Heart right ventricle (tissue), 16 donors: ENCODE measurements at places on chromosomes 3 and 15. TPM values are rescaled to one million over a fixed set of nuclear protein-coding genes. Genes with fewer than 3 reads are reported as not detected.

Gene ASB14
- 0.01 TPM for polyA plus RNA-seq

Gene TTLL13
- 0.09 TPM for polyA plus RNA-seq

Gene ARHGAP31
- 11.9 TPM for polyA plus RNA-seq

Gene RBMS3
- polyA plus RNA-seq = 8.1 TPM

Gene CEMIP
- polyA plus RNA-seq = 0.07 TPM

Gene SLC28A2
- polyA plus RNA-seq = not detected

Gene IRAK2
- polyA plus RNA-seq = 0.73 TPM

Gene PIGX
- polyA plus RNA-seq = 9.8 TPM

Gene TMEM41A
- 9.4 TPM for polyA plus RNA-seq

Gene LMLN
- 3.1 TPM for polyA plus RNA-seq

Gene FAM107A
- polyA plus RNA-seq = 47.7 TPM

Gene CHRM5
- polyA plus RNA-seq = not detected

Gene IMPG2
- 0.04 TPM for polyA plus RNA-seq

Gene MAP3K13
- polyA plus RNA-seq = 9.8 TPM

Gene PIGZ
- 7.3 TPM for polyA plus RNA-seq

Gene SERPINI2
- polyA plus RNA-seq = 0.37 TPM

Gene TAGLN3
- polyA plus RNA-seq = 0.66 TPM

Gene FANCD2OS
- polyA plus RNA-seq = not detected

Gene IL17RE
- polyA plus RNA-seq = 1.3 TPM

Gene TNFAIP8L3
- 1.3 TPM for polyA plus RNA-seq

Gene GNB5
- 6.8 TPM for polyA plus RNA-seq

Gene EPHA3
- 2.1 TPM for polyA plus RNA-seq

Gene GRK7
- not detected for polyA plus RNA-seq

Gene ZNF80
- not detected for polyA plus RNA-seq

Gene APBA2
- polyA plus RNA-seq = 0.37 TPM

Gene FSD2
- 1.7 TPM for polyA plus RNA-seq

Gene SMCO1
- polyA plus RNA-seq = 3.2 TPM

Gene GOLGA8J
- not detected for polyA plus RNA-seq

Gene SLC27A2
- polyA plus RNA-seq = not detected

Gene TSEN2
- polyA plus RNA-seq = 27.2 TPM

Gene CERS3
- polyA plus RNA-seq = not detected

Gene RPL15
- 3,225 TPM for polyA plus RNA-seq

Gene BFSP2
- polyA plus RNA-seq = 0.17 TPM

Gene DUOXA2
- polyA plus RNA-seq = not detected

Gene OR4F6
- not detected for polyA plus RNA-seq

Gene HESX1
- polyA plus RNA-seq = 0.28 TPM

Gene CFAP91
- 1.6 TPM for polyA plus RNA-seq

Gene NUP210
- polyA plus RNA-seq = 0.84 TPM

Gene TMC3
- polyA plus RNA-seq = not detected

Gene ITGA11
- 4.5 TPM for polyA plus RNA-seq

Gene RHCG
- polyA plus RNA-seq = 1.9 TPM

Gene THRB
- 5.2 TPM for polyA plus RNA-seq

Gene KIF7
- 3.7 TPM for polyA plus RNA-seq

Gene TIMP4
- 41.4 TPM for polyA plus RNA-seq

Gene HRG
- polyA plus RNA-seq = not detected

Gene SLC30A4
- polyA plus RNA-seq = 1.4 TPM

Gene ISLR
- polyA plus RNA-seq = 12.2 TPM

Gene CHRFAM7A
- 2.6 TPM for polyA plus RNA-seq

Gene SPTSSB
- 0.51 TPM for polyA plus RNA-seq

Gene IGF2BP2
- polyA plus RNA-seq = 10.7 TPM

Gene ISG20
- polyA plus RNA-seq = 13.8 TPM

Gene ROPN1
- polyA plus RNA-seq = 0.38 TPM

Gene POLQ
- 0.10 TPM for polyA plus RNA-seq

Gene CAND2
- polyA plus RNA-seq = 9.2 TPM

Gene SENP8
- polyA plus RNA-seq = 1.8 TPM
